AG09309 (cell line): ENCODE measurements at places on chromosomes 11 and 22.

DNA sequence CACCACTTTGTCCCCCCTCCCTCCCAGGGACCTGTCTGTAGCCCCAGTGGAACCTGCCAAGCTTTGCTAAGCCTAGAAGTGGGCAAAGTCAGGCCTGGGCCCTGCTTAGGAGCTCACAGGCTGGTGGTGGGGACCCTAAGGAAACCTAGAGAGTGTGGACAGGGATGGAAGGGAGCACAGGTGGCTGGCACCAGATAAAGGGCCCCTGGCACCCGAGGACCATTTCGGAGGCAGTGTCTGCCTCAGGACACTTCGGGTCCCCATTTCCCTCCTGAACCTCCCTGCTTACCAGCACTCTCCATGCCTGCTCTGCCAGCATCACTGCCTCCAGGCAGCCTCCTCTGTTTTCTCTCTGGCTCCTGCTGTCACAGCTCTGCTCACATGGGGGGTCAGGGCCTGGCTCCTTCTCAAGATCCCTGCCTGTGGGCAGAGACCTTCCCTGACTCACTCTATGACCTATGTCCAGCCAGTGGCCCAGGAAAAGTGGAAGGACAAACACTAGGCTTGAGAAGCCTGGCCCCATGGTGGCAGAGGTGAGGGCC is 13.6 kb upstream of the OMP start:
- DNase-seq = no peak

DNA sequence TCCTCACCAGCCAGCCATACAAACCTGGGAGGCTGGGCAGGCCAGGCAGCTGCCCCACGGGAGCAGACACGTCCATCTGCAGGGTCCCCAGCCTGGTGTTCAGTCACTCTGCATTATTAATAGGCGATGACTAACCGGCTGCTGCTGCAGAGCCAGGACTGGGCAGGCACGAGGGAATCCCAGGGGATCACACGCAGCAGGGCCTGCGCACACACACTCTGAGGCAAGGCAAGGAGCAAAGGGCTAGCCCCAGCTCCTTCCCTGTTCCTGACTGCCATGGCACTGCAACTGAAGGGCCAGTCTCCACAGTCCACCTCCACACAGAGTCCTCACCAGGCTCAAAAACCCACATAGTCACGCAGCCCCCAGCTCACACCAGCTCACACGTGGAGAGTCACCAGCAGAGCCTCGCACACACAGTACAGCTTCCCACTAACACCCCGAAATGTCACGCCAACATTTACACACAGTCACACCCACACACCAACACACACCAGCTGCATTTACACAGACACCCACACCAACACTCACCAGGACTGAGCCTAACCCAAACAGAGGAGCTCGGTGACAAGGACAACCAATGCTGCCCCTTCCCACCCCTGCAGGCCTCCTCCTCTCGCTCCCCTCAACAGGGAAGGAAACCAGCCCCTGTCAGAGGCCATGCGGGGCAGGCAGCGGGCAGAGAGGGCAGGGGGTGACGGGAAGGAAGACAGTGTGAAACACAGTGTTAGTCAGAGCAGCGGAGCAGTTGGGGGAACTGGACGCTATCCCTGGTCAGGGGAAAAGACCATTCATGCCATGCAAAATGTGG is 47.3 kb downstream of the NRXN2 start:
- DNase-seq = peak; percentile 62

DNA sequence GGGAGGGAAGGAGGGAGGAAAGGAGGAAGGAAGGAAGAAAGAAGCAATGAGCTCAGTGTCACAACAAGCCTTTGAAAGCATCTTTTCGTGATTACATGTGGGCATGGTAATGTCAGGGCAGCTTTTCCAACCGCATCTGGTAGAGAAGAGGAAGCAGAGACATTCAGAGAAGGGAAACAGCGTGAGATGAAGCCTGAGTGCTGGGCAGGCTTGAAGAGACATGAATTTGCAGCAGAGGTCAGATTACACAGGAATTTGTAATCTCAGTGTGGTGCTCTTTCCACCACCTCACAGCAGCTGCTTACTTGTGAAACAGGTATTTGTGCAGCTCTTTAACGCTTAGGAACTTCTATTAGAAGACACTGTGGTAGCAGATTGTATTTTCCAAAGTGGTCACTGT is 289.5 kb upstream of the C11orf87 start:
- no peak for DNase-seq

DNA sequence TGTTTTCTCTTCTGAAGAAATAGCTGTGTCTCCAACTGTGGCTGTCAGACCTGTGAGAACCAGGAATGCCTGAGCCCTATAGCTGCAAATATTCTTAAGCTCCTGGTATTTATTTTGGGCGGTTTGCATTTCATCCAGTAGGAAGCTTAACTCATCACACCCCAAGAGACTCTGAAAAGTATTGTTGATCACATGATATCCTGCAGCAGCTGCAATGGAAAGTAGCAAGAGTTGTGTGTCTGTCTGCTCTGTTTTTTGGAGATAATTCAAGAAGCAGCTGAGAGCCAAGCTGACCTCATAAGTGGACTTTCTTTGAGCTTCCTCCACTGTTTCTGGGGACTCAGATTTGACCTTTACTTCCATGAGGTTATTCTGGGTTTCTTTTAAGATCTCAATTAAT is 36.4 kb upstream of the MRPL17 start:
- DNase-seq = no peak

GRCh38 chr11:104254347-104254746 is 90.4 kb upstream of the PDGFD start:
- DNase-seq = no peak

- no peak for DNase-seq
Observed at GRCh38 chr22:45493286-45493771, 9.4 kb upstream of the FBLN1 start.

GRCh38 chr22:17410576-17410975 is 41.3 kb downstream of the CECR2 start:
- DNase-seq = no peak

GRCh38 chr11:97964332-97965004 is 1056.3 kb upstream of the CNTN5 start:
- DNase-seq = no peak

- DNase-seq = peak; percentile 87
Observed at GRCh38 chr22:27318516-27318915, 483.0 kb downstream of the MN1 start.

GRCh38 chr11:22556381-22556780 is 69.2 kb downstream of the FANCF start:
- DNase-seq = no peak

GRCh38 chr11:1231396-1232020 is 8.6 kb downstream of the MUC5B start:
- no peak for DNase-seq

DNA sequence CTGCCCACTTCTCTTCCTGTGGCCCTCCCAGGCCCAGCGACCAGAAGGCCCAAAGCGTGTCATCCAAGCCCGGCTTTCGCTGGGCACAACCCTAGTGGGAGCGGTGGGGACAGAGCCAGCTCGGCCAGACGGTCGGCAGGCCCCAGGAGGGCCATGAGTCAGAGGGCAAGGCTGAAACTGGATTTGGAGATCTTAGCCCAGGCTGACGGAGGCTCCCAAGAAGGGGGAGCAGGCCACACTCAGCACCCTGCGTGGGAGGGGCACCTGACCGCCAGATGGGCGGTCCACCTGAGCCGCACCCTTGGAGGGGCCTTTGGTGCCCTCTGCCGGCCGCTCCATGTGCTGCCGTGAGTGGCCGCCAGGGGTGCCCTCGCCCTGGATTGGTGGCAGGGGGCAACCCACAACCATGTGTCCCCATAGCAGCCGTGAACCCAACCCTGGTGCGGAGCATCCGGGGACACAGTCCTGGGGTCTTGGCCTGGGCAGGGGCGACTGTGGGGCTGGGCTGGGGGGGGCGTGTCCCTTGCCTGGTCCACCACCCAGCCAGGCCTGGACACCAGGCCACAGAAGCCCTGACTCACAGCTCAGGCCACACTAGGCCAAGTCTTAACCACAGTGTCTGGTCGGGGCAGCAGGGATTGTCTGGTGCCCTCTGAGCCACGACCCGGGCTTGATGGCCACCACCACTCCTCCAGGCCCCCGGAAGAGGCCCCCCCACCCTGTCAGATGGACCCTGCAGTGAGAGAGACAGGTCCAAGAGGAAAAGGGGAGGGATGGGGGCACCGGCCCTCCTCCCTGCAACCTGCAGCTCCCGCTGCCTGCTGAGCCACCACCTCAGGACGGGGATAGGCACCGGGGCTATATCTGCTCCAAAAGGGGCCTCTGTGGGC is 19.2 kb upstream of the TALDO1 start:
- peak; percentile 70 for DNase-seq

GRCh38 chr11:73225001-73225686 is 7.1 kb downstream of the P2RY2 start:
- no peak for DNase-seq

GRCh38 chr22:40178417-40179409 is 988 bp downstream of the TNRC6B start:
- DNase-seq = no peak

DNA sequence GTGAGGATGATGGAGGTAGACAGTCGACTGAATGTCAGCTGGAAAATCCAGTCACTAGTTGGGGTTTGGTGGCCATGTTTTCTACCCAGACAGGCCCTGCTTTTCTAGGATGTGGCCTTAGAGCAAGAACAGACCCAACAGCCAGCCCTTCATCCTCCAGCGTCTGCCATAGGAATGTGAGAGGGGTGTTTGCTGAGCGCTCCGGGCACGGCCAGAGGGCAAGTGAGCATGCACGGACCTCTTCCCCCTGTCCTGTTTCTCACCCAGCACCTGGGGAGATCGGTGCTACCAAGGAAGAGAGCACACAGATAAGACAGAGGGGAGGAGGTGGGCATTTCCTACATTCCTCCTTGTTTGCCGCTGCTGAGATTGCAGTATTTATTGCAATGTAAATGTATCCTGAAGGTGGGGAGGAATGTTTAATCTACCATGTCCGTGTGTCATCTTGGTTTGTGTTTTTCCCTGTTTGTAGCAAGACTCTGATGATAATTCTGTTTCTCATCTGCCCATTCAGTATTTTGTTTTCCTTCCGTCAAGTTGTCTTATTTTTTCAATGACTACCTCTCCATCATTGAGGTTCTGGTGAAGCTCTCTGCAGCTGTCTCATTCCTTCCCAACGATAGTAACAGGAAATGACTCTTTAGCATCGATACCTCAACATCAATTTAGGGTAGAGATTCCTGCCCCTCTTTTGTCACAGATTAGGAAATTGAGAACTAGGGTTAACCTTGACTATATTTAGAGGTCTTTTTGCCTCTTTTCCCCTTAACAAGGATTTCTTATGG is 4.9 kb upstream of the ATF4 start:
- no peak for DNase-seq

- no peak for DNase-seq
Observed at GRCh38 chr11:76713499-76713898, 43.0 kb upstream of the LRRC32 start.

- no peak for DNase-seq
Observed at GRCh38 chr11:57764021-57764420, 2.4 kb downstream of the CTNND1 start.

- no peak for DNase-seq
Observed at GRCh38 chr11:124875401-124875800, 10.2 kb downstream of the ROBO3 start.

DNA sequence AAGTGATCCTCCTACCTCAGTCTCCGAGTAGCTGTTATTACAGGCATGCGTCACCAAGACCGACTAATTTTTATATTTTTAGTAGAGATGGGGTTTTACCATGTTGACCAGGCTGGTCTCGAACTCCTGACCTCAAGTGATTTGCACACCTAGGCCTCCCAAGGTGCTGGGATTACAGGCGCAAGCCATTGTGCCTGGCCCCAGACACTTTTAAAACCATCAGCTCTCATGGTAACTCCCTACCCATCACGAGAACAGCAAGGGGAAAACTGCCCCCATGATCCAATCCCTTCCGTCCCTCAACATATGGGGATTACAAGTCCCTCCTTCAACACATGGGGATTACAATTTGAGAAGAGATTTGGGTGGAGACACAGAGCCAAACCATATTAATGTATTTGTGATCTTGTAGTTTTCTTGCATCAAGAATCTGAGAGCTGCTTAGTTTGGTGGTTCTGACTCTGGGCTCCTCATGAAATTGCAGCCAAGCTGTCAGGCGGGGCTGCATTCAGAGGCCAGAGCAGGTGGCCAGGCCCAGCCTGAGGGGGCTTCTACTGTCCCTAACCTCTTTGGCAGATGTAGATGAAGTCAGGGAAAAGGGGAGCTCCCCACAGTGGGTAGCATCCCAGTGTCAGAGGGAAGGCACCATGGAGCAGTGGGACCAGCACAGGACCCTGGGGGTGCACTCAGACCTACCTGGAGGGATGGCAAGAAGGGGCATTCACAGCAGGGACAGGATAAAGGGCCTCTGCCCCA is 31.2 kb upstream of the PRAME start:
- DNase-seq = no peak

DNA sequence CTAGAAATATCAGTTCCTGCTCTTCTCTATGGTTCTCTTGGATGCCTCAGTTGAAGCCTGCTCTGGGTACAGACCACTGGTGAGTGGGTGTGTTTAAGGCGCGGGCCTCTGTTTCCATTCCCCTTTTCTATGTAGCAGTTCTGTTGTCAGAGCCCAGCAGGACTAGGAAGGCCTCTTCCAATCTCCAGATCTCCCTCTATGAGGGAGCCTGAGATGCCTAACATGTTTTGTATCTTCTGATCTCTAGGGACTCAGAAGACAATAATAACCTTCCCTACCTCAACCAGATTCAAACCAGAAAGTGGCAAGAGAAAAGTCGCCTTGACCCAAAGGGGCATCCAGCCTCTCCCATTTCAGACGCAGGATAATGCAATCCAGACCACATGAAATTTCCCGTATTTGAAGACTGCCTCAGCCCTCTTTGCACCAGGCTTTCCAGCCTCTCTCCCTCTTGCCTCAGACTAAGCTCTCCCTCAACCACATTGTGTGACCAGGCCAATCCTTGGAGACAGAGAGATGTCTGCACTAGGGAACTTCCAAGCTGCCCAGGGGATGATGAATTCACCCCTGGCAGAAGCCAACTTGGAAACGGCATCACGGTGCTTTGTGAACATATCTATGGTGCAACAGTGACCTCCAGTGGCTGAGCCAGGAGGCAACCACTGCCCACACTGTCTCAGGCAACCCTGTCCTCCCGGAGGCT is 150.1 kb upstream of the UBASH3B start:
- peak; percentile 99 for DNase-seq

- DNase-seq = no peak
Observed at GRCh38 chr11:119691701-119692539, 37.1 kb downstream of the NECTIN1 start.

GRCh38 chr22:45067731-45068130 is 57.9 kb upstream of the PHF21B start:
- no peak for DNase-seq

DNA sequence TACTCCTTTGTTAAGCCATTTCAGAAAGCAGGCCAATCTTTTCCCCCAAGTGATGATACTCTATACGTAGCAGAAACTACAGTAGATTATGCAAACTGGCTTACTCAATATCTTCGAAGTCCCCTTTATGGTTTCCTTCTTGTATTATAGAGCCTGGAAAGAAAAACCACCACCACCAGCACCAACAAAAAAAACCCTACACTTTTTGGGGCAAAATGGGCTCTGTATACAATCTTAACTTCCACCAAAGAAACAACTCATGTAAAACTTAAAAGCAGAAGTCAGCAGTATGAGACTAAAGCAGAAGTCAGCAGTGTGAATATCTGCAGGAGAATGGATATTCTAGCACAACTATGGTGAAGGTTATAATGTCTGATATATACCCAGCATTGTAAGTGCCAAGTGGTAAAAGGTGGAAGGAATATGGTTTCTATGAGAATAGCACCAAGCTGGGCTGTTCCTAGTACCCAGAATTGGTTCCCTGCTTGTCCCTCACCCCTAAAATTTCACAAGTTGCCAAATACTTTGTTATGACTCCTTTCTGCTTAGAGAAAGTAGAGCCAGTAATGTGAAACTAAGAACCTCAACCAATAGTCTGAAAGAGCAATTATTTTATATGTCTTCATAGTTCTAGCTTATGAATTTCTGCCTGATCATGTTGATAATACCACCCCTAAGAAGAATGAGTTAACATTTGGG is 252.1 kb downstream of the SBF2 start:
- DNase-seq = no peak
